ENCODE measurements at places on chromosomes 13 and 19. TPM values are rescaled to one million over a fixed set of nuclear protein-coding genes. Genes with fewer than 3 reads are reported as not detected.

The ZNF808 gene
- 1.5 TPM for polyA plus RNA-seq

The LGI4 gene
- 18.6 TPM for polyA plus RNA-seq

The NPHS1 gene
- 0.25 TPM for polyA plus RNA-seq

The CERS1 gene
- polyA plus RNA-seq: 0.37 TPM

The GPR4 gene
- 0.60 TPM for polyA plus RNA-seq

The ACTMAP gene
- polyA plus RNA-seq: 8.2 TPM

DNA sequence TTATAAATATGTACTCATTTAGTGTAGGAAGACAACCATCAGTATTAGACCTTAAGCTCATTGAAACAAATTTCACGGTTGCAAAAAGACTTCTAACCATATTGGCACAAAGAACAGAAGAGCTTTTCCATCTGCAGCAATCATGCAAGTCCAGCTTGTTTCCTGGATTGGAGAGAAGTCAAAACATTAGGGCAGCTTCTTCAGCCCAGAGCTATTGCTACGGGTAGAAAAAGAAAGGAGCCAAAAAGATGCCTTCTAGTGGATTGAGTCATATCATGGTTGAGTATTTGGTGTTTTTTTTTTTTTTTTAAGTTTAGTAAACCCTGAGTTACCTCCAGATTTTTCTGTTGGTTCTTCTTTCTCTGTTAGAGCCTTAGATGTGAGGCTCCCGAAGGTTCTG lies 99.8 kb downstream of the WDFY2 start:
- DNase-seq: no peak
- peaks cover 9% of the 10 kb centered on the region for H3K4me1 ChIP-seq
- no peak overlapping the region for H3K4me3 ChIP-seq
- H3K27me3 ChIP-seq: no peaks in the 10 kb centered on the region
- H3K36me3 ChIP-seq: no peaks in the 10 kb centered on the region
- no peak overlapping the region for H3K27ac ChIP-seq

GRCh38 chr19:41787055-41787454 lies 9.3 kb upstream of the CEACAM3 start:
- no peaks in the 10 kb centered on the region for H3K36me3 ChIP-seq
- H3K27me3 ChIP-seq: peaks cover 9% of the 10 kb centered on the region
- H3K4me3 ChIP-seq: no peak overlapping the region
- no peak for DNase-seq
- H3K27ac ChIP-seq: no peak overlapping the region

- no peaks in the 10 kb centered on the region for H3K36me3 ChIP-seq
- no peak for DNase-seq
- no peaks in the 10 kb centered on the region for H3K27me3 ChIP-seq
- no peak overlapping the region for H3K27ac ChIP-seq
- H3K4me3 ChIP-seq: no peak overlapping the region
These were observed 138.6 kb downstream of the KCNRG start for GRCh38 chr13:50153876-50154275.

GRCh38 chr13:36915896-36916640 lies 4.0 kb downstream of the SMAD9 start:
- peaks cover 11% of the 10 kb centered on the region for H3K4me1 ChIP-seq
- no peak overlapping the region for H3K4me3 ChIP-seq
- DNase-seq: no peak

- H3K36me3 ChIP-seq: no peaks in the 10 kb centered on the region
- H3K27ac ChIP-seq: no peak overlapping the region
- no peaks in the 10 kb centered on the region for H3K27me3 ChIP-seq
- no peak for DNase-seq
These were observed 265.4 kb downstream of the LMO7 start for GRCh38 chr13:75901501-75901900.

DNA sequence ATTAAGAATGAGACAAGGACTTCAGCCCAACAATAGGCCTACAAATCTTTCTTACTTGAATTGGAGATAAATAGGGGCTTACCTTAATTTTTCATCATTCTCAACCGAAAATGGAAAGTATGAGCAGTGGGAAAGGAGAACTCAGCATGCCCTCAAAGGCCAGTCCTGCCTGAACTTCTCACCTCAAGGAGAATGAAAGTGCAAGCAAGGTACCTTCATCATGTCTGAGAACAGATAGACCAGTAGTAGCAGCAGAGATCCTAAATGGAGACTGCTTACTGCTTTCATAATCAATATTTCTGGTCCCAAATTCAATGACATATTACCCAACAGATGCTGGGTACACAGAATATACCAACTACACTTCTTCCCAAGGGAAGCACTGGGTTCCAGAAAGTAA lies 194.0 kb upstream of the SLITRK1 start:
- no peaks in the 10 kb centered on the region for H3K27me3 ChIP-seq
- H3K27ac ChIP-seq: no peak overlapping the region
- H3K4me1 ChIP-seq: no peaks in the 10 kb centered on the region
- H3K36me3 ChIP-seq: no peaks in the 10 kb centered on the region

DNA sequence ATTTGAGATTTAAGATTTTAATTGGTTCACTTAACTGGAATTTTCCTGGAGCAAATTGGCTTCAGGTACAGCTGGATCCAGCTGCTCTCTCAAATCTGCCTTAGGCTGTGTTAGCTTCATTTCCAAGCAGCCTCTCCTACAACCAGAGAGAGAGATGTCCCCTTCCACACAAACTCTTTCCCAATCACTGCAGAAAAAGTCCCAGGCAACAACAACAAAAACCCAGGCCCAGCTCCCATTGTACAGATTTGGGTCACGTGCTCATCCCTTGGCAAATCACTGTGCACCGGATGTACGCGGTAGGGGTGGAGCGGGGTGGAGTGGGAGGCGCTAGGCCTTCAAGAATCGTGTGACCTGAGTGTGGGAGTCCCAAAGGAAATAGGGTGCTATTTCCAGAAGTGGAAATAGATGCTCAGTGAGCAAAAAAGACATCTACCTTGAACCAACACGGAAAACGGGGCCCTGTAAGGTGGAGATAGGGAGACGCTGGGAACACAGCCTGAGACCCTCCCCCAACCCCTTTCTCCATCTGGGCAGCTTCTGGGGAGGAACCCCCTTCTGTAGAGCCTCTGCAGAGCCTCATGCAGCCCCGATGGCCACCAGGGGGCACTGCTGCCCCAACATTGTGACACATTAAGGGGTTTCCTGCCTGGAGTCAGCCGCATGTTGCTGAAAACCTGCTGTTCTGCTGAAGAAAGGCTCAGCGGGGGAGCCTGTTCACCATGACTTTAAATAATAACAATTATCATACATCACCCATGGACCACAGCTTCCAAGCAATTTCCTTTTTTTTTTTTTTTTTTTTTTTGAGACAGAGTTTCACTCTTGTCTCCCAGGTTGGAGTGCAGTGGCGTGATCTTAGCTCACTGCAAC lies 25.4 kb downstream of the HPN start:
- no peaks in the 10 kb centered on the region for H3K27me3 ChIP-seq
- no peaks in the 10 kb centered on the region for H3K36me3 ChIP-seq
- H3K27ac ChIP-seq: no peak overlapping the region
- no peaks in the 10 kb centered on the region for H3K4me1 ChIP-seq
- H3K4me3 ChIP-seq: no peak overlapping the region
- DNase-seq: peak; percentile 95

DNA sequence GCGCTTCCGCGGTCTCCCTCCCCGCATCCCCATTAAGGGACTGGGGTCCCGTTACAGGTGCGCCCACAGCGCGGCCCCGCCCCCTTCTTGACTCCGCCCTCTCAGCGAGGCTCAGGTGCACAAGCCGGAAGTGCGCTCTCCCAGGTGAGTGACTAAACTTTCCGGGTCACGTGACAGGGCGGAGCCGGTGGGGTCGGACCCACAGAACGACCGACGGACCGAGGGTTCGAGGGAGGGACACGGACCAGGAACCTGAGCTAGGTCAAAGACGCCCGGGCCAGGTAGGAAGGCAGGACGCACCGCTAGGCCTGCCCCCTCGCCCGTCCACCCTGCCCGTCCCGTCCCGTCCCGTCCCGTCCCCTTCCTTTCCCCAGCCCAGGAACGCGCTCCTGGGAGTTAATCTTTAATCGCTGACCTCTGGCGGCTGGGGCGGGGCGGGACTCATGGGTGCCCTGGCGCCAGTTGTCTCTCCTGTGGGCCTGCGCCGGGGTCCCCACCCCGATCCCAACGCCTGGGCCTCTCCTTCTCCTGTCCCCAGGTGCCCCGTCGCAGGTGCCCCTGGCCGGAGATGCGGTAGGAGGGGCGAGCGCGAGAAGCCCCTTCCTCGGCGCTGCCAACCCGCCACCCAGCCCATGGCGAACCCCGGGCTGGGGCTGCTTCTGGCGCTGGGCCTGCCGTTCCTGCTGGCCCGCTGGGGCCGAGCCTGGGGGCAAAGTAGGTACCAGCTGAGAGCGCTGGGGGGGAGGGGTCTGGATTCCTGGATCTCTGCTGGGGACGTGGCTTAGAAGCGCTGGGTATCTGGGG lies at the start of gene CRB3:
Gene CRB3 (plus strand): TSS at position 202 of the 804 bp plus-strand sequence. CDS start 431 bp downstream, at position 633.
- peak within 1 kb of the TSS; percentile 92 for H3K27ac ChIP-seq
- H3K4me1 ChIP-seq: peaks cover 19% of the 10 kb centered on the region
- peak; percentile 96 for DNase-seq
- H3K36me3 ChIP-seq: peaks cover 33% of the 10 kb centered on the region
- H3K4me3 ChIP-seq: peak within 1 kb of the TSS; percentile 48

GRCh38 chr13:27130223-27130978 lies 41.2 kb downstream of the USP12 start:
- H3K36me3 ChIP-seq: no peaks in the 10 kb centered on the region
- peaks cover 78% of the 10 kb centered on the region for H3K4me1 ChIP-seq

DNA sequence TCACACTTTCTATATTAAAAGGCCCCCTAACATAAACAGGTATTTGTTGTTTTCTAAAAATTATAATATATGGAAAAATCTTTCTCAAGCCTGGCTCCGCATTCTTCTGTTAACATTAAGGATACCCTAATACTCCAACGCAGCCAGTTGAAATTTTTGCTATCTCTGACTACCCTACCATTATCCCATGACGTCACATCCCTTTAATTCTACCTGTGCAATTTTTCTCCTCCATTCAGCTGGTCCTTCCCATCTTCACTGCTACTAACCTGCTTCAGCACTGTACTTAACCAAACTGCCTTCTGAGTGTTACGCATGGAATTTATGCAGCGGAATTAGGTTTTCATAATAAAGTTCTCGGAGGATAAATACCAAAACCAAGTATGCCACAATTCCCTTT lies 1.0 kb downstream of the MRPS31 start:
- peaks cover 22% of the 10 kb centered on the region for H3K36me3 ChIP-seq
- H3K4me3 ChIP-seq: peak overlapping the region; percentile 71
- DNase-seq: no peak
- H3K4me1 ChIP-seq: peaks cover 19% of the 10 kb centered on the region
- no peaks in the 10 kb centered on the region for H3K27me3 ChIP-seq

DNA sequence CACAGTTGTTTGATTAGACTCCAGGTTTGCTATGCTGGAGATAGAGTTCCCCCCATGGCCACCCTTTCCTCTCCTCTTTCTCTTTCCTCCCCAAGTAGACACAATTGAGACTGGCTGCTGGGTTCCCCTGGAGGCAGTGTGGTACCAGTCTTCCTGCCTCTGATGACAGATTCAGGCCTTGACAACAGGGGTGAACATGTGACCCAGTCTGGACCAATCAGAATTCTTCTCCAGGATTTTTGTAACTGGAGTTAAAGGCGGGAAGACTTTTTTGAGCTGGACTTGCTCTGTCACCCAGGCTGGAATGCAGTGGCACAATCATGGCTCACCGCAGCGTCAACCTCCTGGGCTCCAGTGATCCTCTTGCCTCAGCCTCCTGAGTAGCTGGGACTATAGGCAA lies 48.7 kb downstream of the CCNE1 start:
- no peaks in the 10 kb centered on the region for H3K4me1 ChIP-seq
- H3K4me3 ChIP-seq: no peak overlapping the region
- no peak overlapping the region for H3K27ac ChIP-seq
- no peaks in the 10 kb centered on the region for H3K36me3 ChIP-seq
- no peak for DNase-seq

GRCh38 chr13:107900775-107901174 lies 314.6 kb downstream of the LIG4 start:
- H3K27ac ChIP-seq: no peak overlapping the region
- H3K4me3 ChIP-seq: no peak overlapping the region

DNA sequence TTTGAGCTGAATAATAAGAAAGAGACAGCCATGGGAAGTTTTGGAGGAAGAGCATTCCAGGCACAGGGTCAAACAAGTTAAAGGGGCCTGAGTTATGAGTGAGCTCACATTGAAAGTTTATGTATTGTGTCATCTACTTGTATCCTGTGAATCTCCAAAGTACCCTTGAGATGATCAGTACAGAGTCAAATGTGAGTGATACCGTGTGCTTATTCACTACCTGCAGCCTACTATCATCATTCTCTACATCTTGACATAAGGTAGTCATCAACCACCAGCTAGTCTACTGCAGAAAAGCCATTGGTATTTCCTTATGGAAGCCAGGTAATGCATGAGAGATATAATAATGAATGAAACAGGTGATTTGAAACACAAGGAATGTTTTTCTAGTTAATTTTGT lies 3.0 kb upstream of the KCTD12 start:
- no peaks in the 10 kb centered on the region for H3K36me3 ChIP-seq
- no peak overlapping the region for H3K27ac ChIP-seq
- no peak overlapping the region for H3K4me3 ChIP-seq
- H3K27me3 ChIP-seq: no peaks in the 10 kb centered on the region

DNA sequence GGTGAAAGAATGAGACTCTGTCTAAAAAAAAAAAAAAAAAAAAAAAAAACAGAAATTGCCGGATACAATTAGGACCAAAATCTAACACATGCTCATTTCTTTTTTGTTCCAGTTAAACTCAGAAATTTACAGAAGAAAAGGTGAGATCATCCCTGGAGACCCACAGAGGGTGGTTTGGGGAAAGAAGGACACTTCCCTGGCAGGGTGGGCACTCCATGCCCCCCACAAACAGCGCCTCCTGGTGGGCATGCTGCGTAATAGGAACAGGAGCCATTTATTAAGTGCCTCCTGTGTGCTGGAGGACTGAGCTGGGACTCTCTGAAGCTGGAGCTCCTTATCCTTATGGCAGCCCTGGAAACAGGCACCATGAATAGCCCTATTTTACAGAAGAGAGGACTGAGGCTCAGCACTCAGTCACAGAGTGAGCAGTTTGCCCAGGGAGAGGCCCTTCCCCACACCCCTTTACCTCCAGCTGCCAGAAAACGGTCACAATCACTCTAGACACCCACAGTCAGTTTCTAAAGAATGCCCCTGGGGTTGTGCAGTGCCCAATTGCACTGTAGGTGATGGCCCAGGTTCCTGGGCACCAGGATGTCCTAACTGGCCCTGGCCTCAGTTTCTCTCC lies 10.1 kb downstream of the C19orf38 start:
- H3K4me3 ChIP-seq: no peak overlapping the region
- no peaks in the 10 kb centered on the region for H3K4me1 ChIP-seq
- no peaks in the 10 kb centered on the region for H3K36me3 ChIP-seq
- DNase-seq: no peak
- H3K27me3 ChIP-seq: no peaks in the 10 kb centered on the region
